ENCODE measurements at places on chromosomes 5 and 9. TPM values are rescaled to one million over a fixed set of nuclear protein-coding genes. Genes with fewer than 3 reads are reported as not detected.

- DNase-seq, result peak; percentile 16
Observed at GRCh38 chr9:35313916-35314315, 152.1 kb downstream of the UNC13B start.

GRCh38 chr5:150055326-150056074 lies 30.9 kb downstream of the CSF1R start:
- no peak for DNase-seq

The ACTBL2 gene
- total RNA-seq, result not detected

- no peak for DNase-seq
Observed at GRCh38 chr5:88686726-88687125, 196.3 kb downstream of the MEF2C start.

The DRD1 gene
- not detected for total RNA-seq

The ADAMTS6 gene
- total RNA-seq, result 21.1 TPM

The PCDHB15 gene
- 1.0 TPM for total RNA-seq

DNA sequence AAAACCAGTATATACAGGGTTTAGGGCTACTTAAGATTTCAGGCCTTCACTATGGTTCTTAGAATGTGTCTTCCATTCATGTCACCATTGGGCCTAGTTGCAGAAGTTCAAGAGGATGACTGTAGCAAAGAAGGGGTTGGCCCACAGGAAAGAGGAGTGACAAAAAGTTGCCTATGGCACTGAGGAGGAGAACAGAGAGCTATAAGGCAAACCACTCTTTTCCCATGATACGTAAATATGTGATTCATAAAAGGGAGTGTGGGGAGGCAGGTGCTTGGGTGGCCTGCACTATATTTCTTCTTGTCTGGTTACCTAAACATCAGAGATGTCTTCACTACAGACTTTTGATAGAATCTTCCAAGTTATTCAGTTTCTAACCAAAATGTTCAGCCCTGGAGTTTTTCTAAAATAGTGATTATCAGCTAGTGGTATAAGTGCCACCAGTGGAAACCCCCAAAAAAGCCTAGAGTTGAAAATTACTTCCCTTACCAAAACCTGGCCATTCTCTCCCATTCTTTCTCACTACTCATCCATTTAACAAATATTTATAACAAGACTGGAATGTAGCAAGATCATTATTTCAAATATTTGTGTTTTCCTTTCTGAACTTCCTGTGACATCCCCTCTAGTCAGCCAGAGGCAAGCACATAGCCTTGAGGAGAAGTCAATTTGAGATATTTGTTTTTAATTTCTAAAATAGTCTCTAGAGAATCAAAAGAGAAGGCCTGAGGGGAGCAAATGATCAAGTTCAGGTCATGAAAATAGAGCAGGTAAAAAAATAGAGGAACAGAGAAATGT lies 367.4 kb downstream of the EFNA5 start:
- DNase-seq, result no peak

- DNase-seq, result no peak
Observed at GRCh38 chr5:116673453-116673852, 98.8 kb upstream of the SEMA6A start.

The SARDH gene
- total RNA-seq, result 30.5 TPM

The CBY3 gene
- total RNA-seq, result not detected

- DNase-seq, result peak; percentile 26
Observed at GRCh38 chr5:101102506-101102905, 199.4 kb upstream of the ST8SIA4 start.

DNA sequence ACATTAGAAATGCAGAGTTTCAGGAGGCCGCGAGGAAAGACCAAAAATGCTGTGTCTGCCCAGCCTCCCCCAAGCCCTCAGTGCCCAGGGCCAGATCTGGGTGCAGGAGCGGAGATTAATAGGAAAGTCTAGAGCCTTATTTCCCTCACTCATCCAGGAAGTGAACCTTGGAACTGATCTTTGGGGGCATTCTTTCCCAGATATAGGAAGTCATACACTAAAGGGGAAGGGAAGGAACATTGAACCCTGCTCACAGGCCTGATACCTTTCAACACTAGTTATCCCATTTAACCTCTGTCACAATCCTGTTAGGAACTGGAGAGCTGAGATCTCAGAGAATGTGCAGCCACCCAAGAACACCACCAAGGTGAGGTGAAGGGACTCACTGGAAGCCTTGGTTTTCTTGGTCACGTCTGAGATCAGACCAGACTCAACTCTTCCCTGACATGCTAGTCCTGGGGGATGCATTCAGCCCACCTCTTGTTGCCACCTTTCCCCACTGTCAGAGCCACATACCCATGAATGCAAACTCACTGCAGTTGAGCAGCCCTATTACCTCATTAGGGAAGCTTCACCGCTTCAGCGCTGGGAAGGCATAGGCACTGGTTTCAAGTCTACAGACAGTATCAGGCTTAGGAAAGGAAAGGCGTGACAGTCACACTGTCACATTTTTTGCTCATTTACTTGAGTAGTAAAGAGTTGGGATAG lies 95.0 kb downstream of the KIAA1958 start:
- DNase-seq, result no peak

GRCh38 chr9:14314424-14314928 lies 535 bp upstream of the NFIB start:
- DNase-seq, result peak; percentile 76

The PCSK1 gene
- 0.02 TPM for total RNA-seq

- DNase-seq, result no peak
Observed at GRCh38 chr5:16881251-16881650, 54.8 kb downstream of the MYO10 start.

DNA sequence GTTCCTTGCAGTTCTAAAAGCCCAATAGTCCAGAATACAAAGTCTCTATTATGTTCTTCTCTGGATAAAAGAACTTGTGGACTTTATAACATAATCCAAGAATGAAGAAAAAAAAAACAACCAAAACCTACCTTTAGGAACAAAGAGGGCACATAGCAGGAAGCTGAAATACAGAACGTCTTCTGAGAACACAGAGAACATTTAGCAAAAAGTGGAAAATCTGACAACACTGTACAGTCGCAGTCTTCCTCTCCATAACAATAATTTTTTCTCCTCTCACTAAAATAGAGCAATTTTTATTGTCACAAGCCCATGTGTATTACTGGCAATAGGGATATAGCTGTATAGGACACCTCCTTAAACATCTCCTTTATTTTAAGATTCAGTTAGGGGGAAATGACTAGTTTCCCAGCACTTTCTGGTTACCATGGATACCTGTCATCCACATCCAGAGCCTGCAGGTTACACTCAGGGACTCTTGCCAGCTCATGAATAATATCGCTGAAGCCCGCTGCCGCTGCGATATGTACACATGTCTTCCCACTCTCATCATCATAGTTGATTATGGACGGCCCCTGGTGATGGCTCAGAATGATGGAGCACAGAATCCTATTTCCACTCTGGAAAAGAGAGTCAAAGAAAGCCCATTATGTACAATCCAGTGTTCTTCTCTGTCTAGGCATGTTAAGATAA lies 106.5 kb downstream of the ANKRD55 start:
- DNase-seq, result peak; percentile 9

- no peak for DNase-seq
Observed at GRCh38 chr9:89342213-89342612, 23.9 kb downstream of the SECISBP2 start.

DNA sequence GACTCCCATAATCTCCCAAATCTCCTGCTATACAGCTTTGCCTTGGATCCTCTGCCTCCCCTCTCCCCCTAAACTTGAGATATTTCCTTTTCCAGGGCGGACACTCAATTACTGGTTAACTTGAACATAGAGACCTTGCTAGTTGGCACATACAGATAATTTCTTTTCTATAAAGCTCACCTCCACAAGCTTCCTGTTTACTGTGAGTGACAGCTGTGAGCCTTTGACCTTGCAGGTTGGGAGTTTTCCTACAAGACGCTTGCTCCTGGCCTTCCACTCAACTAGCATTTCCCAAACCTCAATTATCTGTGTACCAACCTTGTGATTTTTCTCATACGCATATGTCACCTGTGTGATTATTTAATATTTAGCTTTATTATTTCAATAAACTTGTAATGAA lies 114.5 kb downstream of the GNA14 start:
- DNase-seq, result no peak

GRCh38 chr5:76953551-76954382 lies 922 bp downstream of the CRHBP start:
- no peak for DNase-seq

The EGFL7 gene
- 110 TPM for total RNA-seq

GRCh38 chr5:96481009-96481786 lies 48.1 kb upstream of the PCSK1 start:
- DNase-seq, result no peak

DNA sequence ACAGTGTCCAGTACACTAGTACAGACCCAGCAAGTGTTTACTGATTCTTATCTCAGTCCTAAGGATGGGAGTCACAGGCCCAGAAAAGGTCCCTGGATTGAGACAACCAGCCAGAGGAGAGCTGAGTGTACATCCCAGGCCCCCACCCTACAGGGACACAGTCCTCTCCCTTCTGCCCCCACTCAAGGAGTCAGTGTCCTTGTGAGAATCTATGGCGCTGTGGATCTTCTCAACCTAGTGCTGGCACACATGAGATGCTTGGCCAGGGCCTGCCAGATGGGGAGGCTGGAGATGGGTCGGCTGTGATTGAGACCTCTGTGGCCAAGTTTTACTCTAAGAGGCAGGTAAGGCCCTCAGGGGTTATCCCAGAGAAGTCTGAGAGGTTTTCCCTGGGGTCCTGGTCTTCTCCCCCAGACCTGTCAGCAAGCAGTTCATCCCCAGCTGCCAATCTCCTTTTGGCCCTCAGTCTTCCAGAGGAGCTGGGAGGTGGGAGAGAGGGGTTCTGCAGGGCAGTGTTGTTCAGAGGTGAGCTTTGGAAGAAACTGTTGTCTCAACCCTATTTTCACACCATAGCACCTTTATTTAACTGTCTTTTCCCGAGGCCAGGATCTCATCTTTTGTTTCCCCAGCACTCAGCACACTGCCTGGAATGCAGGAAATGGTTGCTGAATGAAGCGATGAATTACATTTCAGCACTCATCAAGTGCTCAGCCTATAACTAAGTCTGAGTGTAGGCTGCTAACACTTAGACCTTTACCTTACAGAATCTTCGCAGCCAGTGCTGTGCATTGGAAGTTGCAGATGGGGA lies 3.2 kb upstream of the NSD1 start:
- DNase-seq, result no peak

The CCDC171 gene
- total RNA-seq, result 4.5 TPM

- no peak for DNase-seq
Observed at GRCh38 chr5:152140347-152140746, 215.7 kb upstream of the GLRA1 start.

DNA sequence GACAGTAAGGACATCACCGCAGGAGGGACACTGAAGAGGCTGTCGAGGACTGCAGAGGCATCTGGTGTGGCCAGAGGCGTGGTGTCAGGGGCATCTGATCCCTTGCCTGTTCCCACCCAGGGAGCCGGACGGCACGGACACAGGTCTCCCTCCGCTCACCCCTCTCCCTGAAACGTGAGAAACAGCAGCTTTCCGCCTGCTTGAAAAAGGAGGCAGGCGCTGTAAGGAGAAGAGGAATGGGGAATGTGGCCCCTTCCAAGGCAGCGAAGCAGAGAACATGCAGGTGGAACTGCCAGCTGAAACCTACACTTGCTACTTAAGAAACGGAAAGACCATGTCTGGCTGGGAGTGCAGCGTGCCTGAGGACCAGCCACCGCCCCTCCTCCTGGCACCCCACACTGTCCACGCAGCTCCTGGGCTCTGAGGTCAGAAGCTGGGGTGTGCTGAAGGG lies 176.2 kb downstream of the GAPVD1 start:
- DNase-seq, result no peak

GRCh38 chr5:177393206-177393765 lies 7.2 kb downstream of the PFN3 start:
- no peak for DNase-seq

The SPAG8 gene
- total RNA-seq, result 0.21 TPM

The ADRA1B gene
- 1.6 TPM for total RNA-seq

GRCh38 chr5:128446-128845 lies 36.5 kb downstream of the PLEKHG4B start:
- no peak for DNase-seq

DNA sequence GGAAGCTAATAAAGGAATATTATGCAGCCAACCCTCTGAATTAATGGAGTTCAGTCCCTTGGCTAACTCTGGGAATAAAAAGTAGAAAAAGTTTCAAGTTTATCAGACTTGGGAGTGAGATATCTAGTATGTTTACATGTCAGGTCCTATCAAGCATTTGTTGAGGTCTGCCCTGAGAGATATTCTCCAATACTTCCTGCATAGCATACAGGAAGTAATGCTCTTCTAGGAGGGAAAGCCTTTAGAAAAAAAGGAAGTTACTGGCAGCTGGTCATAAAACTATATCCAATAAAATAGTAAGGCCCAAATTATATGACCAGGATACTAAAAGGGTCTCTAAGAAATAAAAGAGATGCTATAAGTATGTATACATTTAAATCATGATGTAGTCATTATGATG lies 594.1 kb upstream of the FTMT start:
- no peak for DNase-seq

The SPEF2 gene
- total RNA-seq, result 15.6 TPM

DNA sequence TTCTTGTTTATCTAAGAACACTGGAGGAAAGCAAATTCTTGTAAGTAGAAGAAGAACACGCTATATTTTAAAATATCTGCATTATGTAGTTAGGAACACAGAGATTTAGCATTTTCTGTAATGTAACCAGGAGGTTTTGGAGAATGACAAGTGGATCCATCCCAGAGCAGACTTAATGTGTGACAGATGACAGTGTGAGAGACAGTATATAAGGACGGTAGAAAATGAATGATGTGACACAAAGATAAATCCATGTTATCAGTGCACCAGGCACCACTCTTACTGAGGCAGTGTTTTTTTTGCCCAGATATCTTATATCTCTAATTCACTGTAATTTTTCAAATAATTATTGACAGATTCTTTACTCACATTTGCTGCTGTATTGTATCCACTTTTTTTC lies 239.0 kb upstream of the KCNN2 start:
- no peak for DNase-seq

- peak; percentile 29 for DNase-seq
Observed at GRCh38 chr5:153896701-153897100, 142.0 kb downstream of the FAM114A2 start.

DNA sequence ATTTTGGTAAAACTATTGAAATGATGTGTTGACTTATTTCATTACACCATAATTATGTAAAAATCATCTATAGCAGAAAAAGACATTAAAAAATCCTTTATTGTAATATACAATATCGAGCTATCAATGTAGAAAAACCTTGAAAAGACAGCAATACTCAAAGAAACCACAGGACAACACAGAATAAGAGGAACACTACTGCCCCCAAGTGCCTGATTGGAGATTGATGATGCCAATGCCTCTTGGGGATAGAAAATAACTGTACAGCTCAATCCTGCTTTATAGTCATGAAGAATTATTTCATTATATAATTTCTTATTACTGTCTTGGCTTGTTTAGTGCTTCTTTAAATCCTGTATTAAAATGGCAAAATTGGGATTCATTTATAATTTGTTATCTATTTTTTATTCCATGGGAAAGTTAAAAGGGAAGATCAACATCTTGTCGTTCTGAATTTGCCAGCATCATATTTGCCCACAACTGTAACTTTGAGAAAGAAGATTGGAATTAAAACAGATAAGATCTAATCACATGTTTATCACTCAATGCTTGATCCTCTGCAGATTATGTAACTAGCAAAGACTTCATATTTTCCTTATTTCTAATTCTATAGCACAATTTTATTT lies 337.5 kb downstream of the CDH9 start:
- DNase-seq, result peak; percentile 70
